ENCODE measurements at places on chromosomes 6 and 20.

DNA sequence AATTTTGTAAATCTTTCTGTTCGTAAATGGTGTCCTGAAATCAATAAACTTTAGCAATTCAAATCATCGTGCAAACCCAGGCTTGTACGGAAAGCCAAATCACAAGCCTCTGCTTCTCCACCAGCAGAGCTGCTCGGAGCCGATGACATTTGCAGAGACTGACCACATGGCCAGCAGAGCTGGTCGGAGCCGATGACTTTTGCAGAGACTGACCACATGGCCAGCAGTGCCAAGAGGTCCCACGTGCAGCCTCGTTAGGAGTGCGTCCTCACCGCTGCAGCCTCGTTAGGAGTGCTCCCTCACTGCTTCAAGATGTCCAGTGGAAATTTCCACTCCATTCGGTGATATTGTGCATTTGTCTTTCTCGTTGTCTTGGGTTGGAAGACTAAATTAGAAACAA lies 28.5 kb downstream of the SMOC2 start:
- DNase-seq: no peak

DNA sequence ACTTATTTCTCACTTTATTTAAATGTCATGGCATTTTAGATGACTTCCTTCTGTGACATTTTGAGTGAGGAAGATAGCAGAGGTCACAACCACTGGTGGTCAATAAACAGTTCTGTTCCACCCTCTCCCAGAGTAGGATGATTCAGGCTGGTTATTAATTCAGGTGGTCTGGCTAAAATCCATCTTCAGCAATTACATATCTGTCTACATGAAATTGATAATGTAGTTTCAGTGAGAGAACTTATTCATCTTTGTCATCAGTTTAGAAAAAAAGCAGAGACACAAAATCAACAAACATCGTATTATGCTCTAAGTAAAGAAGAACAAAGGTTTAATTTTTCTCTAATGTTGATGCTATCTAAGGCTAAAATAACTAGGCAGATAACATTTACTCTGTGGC lies 525.5 kb downstream of the TENT5A start:
- DNase-seq: no peak

DNA sequence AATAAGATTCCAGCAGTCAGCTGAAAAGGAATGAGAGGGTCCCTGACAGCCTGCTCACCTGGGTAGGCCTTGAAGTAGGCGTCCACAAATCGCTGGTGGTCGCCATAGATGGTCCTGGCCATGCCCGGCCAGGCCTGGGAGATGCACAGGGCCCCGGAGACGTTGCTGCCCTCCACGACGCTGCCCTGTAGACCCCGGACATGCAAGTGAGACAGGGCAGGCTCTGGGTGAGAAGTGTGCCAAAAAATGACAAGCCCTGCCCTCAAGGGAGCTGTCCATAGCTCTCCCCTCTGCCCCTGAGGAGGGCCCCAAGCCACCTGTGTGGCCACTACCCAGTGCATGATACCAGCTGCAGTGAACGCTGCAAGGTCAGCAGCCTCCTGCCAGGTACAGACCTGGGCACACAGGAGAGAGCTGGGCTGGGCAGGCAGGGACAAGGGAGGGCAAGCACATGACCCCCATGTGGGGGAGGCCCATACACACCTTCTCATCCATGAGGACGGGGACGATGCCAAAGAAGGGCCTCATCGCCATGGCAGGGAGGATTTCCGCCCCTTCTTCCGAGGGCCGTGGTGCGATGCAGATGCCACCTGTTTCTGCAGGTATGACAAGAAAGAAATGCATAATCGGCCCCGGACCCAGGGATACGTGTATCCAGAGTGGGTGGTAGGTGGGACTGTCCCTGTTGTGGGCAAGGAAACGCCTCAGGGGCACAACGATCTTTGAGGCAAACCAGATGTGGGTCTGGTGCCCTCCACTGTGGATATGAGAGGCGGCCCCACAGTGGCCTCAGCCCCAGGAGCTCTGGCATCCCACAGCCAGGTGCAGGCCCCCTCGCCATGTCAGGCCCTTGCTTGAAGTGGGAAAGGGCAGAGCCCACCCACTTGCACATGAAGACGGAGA lies 21.2 kb upstream of the APMAP start:
- no peak for DNase-seq

GRCh38 chr6:28953039-28953584 lies 29.3 kb upstream of the TRIM27 start:
- peak; percentile 28 for DNase-seq

DNA sequence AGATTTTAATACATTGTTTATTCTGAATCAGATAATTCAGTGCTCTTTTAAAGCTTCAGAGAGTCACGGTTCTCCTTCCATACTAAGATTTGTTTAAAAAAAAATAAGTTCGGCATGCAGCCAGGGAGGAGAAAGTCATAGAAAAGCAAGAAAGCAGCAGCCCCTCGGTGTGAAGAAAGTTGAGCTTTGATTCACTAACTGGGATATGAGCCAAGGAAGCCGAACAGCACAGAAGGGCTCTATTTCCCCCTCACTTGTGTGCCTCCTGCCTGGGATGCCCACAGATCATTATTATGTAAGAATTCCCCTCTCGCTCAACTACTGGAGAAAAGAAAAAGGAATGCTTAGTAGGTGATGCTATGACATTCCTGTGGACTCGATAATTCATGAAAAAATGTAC lies 69.3 kb upstream of the SYNJ2 start:
- no peak for DNase-seq

DNA sequence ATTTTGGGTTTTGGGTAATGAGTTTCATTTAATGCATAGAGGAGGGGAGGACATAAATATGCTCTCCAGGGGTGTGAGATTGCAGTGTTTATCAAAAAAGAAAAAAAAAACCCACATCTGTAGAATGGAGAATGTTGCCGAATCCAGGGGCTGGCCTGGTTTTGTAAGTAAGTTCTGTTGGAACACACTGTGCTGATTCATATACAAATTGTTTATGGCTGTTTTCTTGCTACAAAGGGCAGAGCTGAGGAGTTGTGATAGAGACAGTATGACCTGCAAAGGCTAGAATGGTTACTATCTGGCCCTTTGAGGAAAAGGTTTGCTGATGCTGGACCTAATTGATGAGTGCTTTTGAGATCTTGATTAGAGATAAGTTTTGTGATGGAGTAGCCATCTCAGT lies 30.4 kb downstream of the SCAF8 start:
- no peak for DNase-seq

Measured in activated CD8-positive, alpha-beta memory T cell treated with anti-CD3 and anti-CD28 coated beads for 4 hours (primary cell).